ENCODE measurements at places on chromosomes 3 and 15. TPM values are rescaled to one million over a fixed set of nuclear protein-coding genes. Genes with fewer than 3 reads are reported as not detected.

UACA gene
- polyA plus RNA-seq, result 127 TPM

ADAMTSL3 gene
- polyA plus RNA-seq, result 28.7 TPM

FGF12 gene
- polyA plus RNA-seq, result 2.9 TPM

LRTM1 gene
- 96.0 TPM for polyA plus RNA-seq

DNA sequence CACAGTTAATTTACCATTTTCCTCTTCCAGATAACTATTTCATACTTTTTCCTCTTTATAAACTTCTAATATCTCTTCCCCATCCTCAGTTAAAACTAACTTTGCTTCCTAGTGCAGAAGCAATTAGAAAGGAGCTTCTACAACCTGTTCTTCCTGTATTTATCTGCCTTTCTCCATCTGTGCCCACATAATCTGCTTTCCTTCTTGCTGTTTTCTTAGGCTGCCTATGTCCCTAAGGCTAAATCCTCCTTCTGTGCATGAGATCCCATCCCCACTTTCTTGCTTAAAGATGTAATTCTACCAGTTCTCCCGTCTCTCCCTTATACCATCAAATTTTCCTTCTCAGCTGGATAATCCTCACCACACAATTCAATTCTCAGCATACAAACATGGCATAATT lies 28.3 kb upstream of the HGD start:
- DNase-seq, result no peak

- DNase-seq, result no peak
Measured at GRCh38 chr15:90580946-90581345, 51.2 kb downstream of the CRTC3 start.

DNA sequence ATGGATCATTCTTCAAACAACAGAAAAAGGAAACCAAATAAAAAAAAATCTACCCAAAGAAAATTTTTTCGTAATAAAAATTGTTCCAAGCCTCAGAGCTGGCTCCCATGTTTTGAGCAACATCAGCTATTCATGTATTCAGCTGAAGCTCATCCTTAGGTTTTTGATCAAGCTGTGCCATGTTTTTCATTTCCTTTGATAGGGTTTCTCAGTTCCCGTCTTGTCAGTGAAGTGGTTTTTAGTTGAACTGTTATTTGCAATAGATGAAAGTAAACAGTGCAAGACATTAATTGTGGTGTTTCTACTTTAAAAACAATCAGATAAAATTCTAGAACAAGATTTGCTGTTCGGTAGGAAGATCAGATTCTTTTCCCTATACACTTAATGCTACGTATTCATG lies 55.4 kb upstream of the SPTSSB start:
- DNase-seq, result no peak

GRCh38 chr3:179147514-179147872 lies 664 bp upstream of the PIK3CA start:
- DNase-seq, result no peak

DNA sequence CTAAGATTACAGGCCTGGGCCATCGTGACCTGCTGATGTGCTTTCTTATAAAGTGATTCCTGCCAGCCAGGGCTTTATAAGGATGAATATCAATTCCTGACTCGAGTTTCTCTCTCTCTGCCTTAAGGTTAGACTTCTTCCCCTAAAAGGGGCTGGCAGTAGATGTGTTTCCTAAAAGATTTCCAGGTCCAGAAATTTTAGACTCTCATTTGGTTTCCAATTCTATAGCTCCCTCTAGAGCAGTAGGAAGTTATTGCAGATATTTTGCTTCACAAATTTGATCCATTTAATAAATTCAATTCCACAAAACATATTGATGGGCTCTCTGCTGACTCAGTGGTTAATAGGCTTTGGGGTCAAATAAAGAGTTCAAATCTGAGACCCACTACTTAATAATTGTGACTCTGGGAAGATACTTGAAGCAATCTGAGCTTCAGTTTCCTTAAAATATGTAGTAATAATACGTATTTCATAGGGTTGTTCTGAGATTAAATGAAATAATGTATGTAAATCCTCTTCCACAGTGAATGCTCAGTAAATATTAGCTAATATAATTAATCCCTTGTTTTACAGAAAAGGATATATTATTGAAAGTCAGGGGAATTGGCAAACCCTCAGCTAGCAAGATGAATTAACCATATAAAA lies 2.1 kb downstream of the TRIM69 start:
- no peak for DNase-seq

GRCh38 chr3:166955201-166955939 lies 424.7 kb downstream of the ZBBX start:
- no peak for DNase-seq

GRCh38 chr3:3800685-3801493 lies 1.7 kb downstream of the LRRN1 start:
- DNase-seq, result peak; percentile 26

DNA sequence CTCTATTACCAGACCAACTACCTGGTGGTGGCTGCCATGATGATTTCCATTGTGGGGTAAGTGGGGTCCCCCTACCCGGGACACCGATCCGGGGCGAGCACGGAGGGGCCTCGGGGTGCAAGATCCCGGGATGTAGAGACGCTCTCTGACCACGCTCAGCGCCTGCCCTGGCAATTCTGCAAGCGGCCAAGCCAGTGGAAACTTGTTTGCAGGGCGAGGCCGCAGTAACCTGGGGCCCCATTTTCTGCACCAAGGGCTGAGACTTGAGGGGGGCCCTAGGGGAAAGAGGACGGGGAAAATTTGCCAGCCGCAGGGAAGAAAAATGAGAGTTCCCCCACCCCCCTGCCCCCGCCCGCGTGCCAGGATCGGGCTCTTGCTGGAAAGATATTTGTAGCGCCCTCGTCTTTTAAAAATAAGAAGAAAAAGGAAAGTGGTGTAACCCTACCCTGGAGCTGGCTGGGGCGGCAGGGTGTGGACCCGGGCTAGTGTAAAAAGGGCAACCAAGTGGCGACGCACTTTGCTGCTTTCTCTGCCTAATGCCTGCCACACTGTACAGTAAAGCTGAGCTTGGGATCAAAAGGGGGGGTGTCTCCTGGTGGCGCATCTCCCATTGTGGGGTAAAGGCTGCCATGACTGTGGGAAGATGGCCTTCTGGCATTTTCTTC lies 563 bp downstream of the ARL6IP5 start:
- DNase-seq, result no peak

GRCh38 chr3:133965013-133965570 lies 64.6 kb downstream of the SLCO2A1 start:
- no peak for DNase-seq

DNA sequence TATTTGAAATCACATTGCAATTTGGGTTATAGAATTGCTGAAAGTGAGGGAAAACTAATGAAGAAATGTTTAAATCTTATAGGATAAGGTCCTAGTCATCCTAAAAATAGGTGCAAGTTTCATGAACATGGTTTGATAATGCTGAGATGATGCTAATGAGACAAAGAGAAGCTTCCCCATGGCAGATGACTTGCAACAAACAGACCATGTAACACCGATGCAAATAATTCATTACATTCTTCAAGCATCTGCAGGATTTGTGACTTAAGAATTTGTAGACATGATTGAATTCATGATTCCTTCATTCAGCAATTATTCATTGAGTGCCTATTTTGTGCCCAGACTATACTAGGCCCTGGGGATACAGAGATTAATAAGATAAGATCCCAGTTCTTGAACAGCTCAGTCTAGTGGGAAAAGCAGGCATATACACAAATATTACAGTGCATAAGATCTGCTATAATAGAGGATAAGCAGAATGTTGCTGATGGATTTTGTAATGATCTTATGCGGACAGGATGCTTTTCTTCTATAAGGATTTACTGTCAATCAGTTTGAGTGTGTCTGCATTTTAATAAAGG lies 367.9 kb upstream of the GBE1 start:
- DNase-seq, result no peak

GRCh38 chr3:45109771-45110508 lies 36.2 kb downstream of the CDCP1 start:
- no peak for DNase-seq

Measured in hindlimb muscle (tissue), 1 donor.